ENCODE measurements at places on chromosomes 1 and 21. TPM values are rescaled to one million over a fixed set of nuclear protein-coding genes. Genes with fewer than 3 reads are reported as not detected.

The CYP4A11 gene
- 2.2 TPM for total RNA-seq

The IVL gene
- not detected for total RNA-seq

The SPAG17 gene
- under 0.01 TPM for total RNA-seq

The PPT1 gene
- total RNA-seq, result 29.2 TPM

The KCNN3 gene
- 10.7 TPM for total RNA-seq

The CBS gene
- 2.0 TPM for total RNA-seq

The SLC30A2 gene
- 2.0 TPM for total RNA-seq

The STXBP3 gene
- 170 TPM for total RNA-seq

The BSND gene
- total RNA-seq, result not detected

The BATF3 gene
- not detected for total RNA-seq

The TRIM67 gene
- 0.18 TPM for total RNA-seq

DNA sequence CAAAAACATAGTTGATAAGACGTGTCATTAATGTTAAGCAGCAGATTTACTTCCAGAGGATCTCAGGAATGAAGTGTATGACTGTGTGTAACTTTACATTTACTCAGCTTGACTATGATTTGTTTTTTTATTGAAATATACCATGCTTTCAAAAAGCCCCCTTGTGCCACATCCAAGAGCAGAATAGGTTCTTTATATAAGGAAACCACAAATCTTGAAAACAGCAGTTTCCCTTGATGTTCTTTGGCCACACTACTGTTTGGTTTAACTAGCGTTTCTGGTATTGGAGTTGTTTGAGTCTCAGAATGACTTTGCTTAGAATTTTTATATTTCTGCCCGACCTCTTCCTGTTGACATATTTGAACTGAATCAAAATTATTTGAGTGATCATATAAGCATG, 25.0 kb downstream of the LRRC8C start:
- peak; percentile 36 for DNase-seq

GRCh38 chr1:32801096-32801715, 16.0 kb downstream of the YARS1 start:
- no peak for DNase-seq

DNA sequence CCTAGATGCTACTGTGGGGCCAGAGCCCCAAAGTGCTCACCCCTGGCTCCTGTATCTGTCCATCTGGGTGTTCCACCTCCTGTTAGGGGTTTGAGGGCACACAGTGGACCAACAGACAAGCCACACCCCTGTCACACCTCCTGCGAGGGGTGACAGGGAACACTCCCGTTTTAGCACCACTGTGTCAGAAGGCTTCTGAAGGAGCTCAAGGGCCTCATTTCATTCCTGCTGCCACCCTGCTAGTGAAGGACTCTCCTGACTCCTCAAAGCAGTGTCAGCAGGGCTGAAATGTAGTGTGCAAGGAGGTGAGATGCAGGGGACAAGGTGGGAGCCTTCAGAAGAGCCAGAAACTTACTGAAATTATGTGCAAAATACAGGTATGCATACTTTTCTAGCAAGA, 174.6 kb downstream of the GPATCH2 start:
- DNase-seq, result no peak

DNA sequence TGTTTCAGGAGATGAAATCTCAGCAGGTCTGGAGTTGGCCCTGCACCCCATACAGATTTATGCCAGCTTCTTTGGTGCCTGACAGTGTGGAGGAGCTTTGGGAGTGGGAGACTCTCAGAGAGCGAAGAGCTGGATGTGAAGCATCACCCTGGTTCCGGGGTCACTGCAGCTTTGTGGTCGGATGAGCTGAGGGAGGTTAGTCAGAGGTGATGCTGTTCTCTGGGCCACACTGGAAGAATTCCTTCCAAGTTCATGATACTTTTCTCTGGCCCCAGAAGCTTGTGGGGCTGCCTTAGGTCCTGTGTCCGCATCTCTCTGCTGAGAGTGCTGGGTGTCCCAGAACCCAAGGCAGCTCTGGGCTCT, 467.8 kb downstream of the CAMTA1 start:
- DNase-seq, result no peak

- no peak for DNase-seq
Measured at GRCh38 chr1:165342168-165342567, 14.3 kb downstream of the LMX1A start.

DNA sequence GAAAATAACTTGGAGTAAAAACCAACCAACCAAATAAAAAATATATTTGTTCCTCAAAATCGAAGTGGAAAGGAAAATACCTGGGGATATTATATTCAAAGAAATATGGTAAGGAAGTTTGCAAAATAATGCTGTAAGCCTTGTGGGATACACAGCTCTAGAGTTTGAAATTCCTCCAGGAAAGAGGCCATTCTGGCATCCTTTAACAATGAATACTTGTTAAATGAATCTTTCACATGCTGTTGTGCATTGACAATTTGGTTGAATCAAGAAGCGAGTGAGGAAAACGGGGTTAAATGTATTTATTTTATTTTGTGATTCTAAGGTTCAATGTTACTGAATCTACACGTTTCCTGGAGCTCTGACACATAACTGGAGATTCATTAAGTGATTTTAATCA, 30.5 kb upstream of the NTNG1 start:
- peak; percentile 36 for DNase-seq

DNA sequence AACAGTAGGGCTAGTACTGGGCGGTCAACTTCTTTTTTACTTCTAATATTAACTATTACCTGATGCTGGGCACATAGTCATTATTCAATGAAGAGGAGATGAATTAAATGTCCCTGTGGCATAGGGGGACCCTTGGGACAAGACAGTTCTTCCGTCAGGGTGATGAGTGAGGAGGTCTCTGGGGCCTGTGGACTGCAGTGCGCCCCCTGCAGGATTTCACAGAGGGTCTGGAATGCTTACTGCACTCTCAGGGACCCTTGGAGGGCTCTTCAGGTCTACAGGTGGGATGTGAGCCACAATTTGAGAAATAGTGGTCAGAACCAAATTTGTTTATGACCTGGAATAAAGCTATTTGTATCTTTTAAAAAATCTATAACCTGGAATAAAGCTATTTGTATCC, 149.4 kb downstream of the FAM78B start:
- DNase-seq, result no peak

DNA sequence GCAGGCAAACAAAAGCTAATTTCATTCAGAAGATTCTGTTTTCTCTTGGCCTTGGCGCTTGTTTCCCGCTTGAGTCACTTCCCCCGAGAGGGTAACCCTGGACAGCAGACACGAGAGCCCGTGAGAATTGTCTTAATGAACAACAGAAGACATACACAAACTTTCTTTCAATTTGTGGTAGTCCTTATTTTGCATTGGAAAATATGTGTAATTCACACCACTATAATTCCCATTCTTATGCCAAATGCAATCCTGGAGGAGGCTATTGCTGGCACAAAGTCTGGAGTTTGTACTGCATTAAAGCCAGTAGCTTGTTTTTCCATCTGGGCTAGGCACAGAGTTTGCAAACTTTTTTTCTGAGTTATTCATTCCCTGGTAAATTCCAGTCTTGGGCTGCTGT, 109.8 kb upstream of the IVNS1ABP start:
- no peak for DNase-seq

- DNase-seq, result no peak
Measured at GRCh38 chr1:45551684-45552083, 1.1 kb downstream of the AKR1A1 start.

- DNase-seq, result no peak
Measured at GRCh38 chr1:234675572-234675971, 65.6 kb upstream of the IRF2BP2 start.

- no peak for DNase-seq
Measured at GRCh38 chr1:153366261-153366660, 8.6 kb downstream of the S100A9 start.

DNA sequence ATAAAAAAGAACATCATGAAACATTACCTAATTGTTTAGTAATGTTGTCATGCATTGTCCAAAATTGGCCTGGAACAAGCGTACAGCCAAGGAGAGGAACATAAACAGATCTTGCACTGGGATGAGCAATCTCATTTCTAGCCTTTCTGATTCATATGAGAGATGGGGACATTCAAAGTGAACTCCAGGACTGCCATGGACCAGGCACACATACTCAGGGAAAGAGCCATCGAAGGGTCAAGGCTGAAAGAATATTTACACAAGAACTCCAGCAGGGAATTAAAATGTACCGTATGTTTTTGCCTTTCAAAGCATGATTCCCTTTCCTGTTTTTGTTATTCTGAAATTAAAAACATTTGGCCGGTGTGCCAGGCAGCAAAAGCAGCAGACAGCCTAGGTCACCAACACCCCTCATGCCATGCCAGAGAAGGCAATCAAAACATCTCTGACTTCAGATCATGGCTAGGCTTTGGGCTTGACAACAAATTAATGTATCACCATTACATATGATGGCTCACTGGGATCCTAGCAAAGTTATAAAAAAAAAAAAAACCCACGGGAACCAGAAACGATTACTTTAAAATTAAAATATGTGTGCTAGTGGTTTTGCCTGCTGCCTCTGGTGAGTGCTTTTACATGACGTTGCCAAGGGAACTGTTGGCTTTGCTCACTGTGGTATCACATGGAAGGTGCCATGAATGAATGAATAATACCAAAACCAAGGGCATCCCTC, 159.8 kb downstream of the TGFBR3 start:
- DNase-seq, result no peak

- DNase-seq, result no peak
Measured at GRCh38 chr1:103250441-103250861, 142.1 kb upstream of the COL11A1 start.

GRCh38 chr1:208803011-208803811, 559.0 kb upstream of the PLXNA2 start:
- DNase-seq, result no peak

DNA sequence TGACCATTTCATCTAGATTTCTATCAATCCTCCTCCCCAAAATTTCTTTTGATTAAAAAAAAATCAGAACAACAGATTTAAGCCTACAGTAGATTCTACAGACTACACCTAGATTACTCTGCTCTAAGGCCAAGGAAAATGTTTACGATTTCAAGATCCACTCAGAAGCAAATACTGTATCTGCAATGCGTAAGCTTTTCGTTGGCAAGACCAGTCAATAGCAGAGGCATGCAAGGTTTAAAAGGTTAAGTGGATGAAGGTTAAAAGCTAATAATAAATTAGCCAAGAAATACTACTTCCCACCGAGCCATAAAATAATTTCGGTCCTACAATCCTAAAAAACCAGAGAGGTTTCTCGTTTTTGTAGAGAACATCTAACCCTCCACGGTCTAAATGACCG, 1.3 kb downstream of the CLSTN1 start:
- no peak for DNase-seq

DNA sequence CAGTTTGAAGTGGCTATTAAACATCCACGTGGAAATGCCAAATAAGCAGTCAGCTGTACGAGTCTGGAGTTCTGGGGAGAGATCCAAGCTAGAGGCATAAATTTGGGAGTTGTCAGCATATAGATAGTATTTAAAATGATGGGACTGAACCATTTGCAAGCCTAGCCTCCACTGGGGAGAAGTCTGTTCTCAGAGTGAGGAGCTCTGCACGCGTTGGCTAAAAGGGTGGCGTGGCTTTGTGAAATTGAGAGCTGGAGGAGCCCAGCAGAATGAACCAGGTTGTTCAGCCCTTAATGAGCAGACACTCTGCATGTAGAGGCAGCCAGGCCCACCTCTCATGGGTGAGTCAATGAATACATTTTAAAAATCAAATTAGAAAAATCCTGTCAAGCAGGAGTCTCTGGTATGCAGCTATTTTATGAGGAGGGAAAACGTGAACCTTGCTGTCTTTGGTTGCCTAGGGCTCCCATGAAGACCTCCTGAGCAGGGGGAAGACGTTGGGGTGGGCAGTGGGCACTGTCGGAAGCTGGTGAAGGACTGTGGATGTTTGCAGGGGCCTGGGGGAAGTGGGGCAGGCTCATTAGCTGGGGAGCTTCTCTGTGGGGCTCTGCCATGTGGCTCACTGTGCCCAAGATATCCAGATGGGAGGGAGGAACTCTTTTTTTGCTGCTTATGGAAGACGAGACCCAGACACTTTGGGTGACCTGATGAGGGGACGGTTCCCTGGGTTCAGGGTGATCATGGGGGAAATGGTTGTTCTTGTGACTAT, 18.8 kb downstream of the TMCC2 start:
- DNase-seq, result peak; percentile 58

GRCh38 chr1:197598935-197599334, 176.3 kb downstream of the DENND1B start:
- no peak for DNase-seq

GRCh38 chr1:167708940-167709389, 12.8 kb upstream of the MPZL1 start:
- no peak for DNase-seq

DNA sequence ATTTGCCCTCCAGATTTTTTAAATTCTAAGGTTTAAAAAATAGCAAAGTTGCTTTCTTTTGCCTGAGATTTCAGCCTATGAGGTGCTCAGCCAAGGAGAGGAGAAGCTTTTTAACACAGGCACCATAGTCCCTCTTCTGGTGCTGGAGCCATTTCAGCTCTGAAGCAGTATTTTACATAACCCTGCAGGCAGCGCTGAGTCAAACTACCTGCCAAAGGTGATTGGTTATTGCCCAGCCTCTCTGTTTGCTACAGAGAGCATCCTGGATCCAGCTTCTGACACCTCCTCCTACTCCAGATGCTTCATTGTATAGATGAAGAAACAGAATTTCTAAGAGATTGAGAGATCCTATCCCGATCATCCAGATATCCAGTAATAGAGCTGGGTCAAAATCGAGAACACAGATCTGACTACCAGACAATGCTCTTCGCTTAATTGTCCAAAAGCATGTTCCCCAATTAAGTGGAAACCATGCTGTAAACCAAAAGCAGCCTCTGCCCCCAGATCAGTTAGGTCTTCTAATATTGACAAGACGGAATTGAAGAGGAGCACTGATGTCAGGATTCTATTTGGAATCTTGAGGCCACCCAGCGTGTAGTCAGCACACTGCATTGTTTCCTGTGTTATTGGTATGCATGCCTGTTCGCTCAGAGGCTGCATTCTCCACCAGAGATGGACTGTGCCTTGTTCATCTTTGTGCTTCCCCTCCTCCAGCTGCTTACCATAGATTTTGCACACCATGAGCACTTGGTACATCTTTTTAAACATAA, 22.1 kb downstream of the RGS8 start:
- DNase-seq, result no peak

GRCh38 chr1:17204546-17205440, at the start of gene PADI1:
Gene PADI1 (plus strand): TSS chr1:17205128. CDS start chr1:17205218, 90 bp downstream.
- no peak for DNase-seq

GRCh38 chr1:163069142-163069541, at the start of gene RGS4:
Gene RGS4 (plus strand): TSS chr1:163069361. CDS start chr1:163069485, 124 bp downstream.
- peak; percentile 31 for DNase-seq

- peak; percentile 71 for DNase-seq
Measured at GRCh38 chr1:74468982-74469603, 43.3 kb downstream of the LRRC53 start.

DNA sequence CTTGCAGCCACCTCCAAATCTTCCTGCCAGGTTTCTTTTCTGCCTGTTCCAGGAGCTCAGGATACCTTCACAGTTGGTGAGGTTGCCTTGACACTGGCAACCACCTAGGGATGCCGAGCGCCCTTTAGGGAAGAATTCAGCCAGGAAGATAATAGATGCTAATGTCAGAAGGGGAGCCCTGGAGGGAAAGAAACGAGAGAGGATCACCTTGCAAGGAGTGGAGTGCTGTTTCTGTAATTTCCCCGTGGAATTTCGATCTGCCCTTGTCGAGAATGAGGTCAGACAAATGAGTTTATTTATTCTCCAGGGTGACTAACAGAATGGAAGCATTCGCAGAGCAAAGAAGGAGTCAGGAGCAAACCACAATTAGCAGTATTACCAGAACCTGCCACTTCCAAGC, 315.8 kb upstream of the KAZN start:
- DNase-seq, result no peak
